ENCODE measurements at places on chromosomes 1 and 21. TPM values are rescaled to one million over a fixed set of nuclear protein-coding genes. Genes with fewer than 3 reads are reported as not detected.
A peak's percentile ranks its signal among the peaks of the same experiment; 100 is the strongest.

The FCRL1 gene
- 2.9 TPM for total RNA-seq

- DNase-seq = no peak
These were observed 156.0 kb downstream of the PDE4B start for GRCh38 chr1:65948609-65949229.

GRCh38 chr1:221366495-221367110, 375.3 kb downstream of the DUSP10 start:
- DNase-seq = no peak

DNA sequence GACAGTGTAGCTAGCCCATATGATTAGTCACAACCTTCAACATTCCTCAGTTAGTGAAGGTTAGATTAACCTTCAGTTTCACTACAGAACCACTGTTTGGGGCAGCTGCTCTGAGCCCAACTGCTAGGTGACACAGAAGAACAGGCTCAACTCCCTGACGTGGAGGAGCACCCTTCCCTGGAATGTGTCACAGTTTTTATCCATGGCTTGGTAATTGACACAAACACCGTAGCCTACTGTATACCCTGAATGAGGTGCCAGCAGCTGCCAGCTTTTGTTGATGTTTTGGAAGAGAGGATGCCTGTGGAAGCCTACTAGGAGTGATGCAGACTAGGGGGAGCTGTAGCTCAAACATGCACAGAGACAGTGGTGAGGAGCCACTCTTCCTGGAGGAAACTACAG, 56.6 kb upstream of the CR2 start:
- DNase-seq = no peak

- DNase-seq = no peak
These were observed 5.8 kb downstream of the C21orf58 start for GRCh38 chr21:46317710-46318463.

GRCh38 chr21:35617491-35617890, 442.8 kb downstream of the SETD4 start:
- DNase-seq = no peak

DNA sequence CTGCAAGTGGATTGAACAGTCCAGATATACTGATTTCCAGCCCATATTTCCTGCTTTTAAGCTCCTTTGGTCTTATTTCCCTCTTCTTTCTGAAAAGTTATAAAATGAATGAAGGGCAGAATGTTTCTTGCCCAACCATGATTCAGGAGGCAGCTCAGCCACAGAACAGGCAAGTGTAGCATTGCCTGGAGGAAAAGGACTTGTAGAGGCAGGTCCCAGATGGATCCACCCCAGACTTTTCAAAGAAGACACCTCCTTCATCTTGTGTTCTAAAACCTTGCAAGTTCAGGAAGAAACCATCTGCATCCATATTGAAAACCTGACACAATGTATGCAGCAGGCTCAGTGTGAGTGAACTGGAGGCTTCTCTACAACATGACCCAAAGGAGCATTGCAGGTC, at the start of gene CLCA2:
CLCA2 (plus strand) TSS at position 299 of the 400 bp plus-strand sequence; CDS start at position 376, 77 bp downstream.
- no peak for DNase-seq

GRCh38 chr1:94258873-94259331, 21.5 kb upstream of the ARHGAP29 start:
- DNase-seq = no peak

The TMPRSS15 gene
- not detected for total RNA-seq

GRCh38 chr1:184287001-184287400, 99.8 kb upstream of the C1orf21 start:
- no peak for DNase-seq

The IKBKE gene
- 78.3 TPM for total RNA-seq

The FAM177B gene
- total RNA-seq = not detected

DNA sequence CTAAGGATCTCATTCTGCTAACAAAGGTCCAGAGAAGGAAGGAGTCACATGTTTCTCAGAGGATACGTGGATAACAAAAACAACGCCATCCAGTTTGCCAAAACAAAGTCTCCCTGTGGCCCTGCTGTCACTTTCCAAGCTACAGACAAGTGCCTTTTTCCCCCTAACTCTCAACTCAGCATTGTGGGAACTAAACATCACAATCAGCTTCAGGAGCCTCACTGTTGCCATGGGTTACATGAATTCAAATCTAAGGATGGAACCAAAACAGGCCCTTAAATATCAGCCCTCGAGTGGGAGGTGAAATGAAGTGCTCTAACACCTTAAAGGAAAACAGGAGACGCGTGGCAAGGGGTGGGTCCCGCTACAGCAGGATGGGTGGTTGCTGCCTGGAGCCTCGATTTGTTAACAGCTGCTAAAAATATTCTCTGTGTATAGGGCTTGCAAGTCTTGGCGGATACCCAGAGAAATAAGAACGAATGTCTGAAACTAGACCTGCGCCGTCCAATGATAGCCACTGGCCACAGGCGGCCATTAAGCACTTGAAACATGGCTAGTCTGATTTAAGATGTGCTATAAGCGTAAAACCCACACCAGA, 66.4 kb upstream of the SOD1 start:
- no peak for DNase-seq

GRCh38 chr1:172928412-172928811, 122.3 kb downstream of the TNFSF18 start:
- DNase-seq = no peak

DNA sequence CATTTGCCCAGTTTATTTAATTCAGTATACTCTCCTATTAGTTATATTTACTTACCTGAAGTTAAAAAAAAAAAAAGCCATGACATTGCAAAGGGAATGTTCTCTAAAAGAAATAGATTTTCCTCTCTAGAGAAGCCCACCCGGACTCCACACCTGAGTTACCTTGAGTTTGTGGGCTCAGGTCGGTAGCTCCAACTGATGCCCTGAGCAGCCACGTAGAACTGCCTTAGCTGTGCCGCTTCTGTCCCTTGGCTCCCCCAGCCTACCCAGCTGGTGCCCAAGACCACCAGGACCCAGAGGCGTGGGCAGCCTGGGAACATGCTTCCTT, 250 bp downstream of the F5 start:
- DNase-seq = no peak

DNA sequence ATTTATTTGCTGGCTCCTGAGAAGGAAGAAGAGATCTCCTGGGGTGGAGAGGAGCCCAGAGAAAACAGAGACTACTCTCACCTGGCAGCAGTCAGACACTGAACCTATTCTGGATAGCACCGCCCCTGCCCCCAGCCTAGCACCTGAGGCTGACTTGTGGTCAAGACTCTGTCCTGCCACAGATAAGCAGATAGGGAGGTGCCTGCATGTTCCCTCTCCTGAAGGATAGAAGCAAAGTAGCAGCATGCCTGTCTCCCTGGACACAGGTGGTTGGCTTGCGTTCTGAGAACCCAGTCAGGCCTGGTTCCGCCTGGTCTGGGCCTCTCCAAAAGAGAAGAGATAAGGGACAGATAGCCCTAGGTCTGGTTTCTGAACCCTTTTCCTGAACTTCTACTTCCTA, 1.3 kb upstream of the EFNA3 start:
- DNase-seq = no peak

GRCh38 chr1:202149566-202149965, 5.0 kb upstream of the ARL8A start:
- no peak for DNase-seq

GRCh38 chr1:22309572-22309971, 142.1 kb upstream of the ZBTB40 start:
- DNase-seq = no peak

- DNase-seq = peak; percentile 50
These were observed 48.6 kb downstream of the MDM4 start for GRCh38 chr1:204564835-204565234.

The ZNF683 gene
- not detected for total RNA-seq

DNA sequence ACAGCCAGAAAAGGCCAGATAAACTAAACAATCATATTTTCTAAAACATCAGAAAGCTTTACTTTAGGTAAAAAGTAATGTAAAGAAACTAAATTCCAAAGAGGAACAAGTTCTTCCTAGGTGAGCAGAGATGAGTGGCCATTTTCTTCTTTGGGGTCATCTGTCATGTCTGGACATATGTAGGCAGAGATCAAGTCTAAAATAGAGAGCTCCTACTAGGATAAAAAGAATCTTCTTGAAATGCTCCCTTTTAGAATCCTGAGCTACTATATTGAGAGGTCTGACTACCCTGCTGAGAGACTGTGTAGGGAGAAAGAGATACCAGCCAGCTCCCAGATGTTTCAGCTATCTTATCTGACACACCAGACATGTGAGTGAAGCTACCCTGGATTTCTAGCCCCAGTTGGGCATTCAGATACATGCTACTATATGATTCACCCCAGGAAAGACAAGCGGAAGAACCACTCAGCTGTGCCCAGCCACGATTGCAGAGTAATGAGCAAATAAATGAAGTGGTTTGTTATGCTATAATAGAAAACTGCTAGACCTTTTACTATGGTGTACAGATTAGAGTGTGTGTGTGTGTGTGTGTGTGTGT, 80.1 kb downstream of the TTLL7 start:
- DNase-seq = no peak

DNA sequence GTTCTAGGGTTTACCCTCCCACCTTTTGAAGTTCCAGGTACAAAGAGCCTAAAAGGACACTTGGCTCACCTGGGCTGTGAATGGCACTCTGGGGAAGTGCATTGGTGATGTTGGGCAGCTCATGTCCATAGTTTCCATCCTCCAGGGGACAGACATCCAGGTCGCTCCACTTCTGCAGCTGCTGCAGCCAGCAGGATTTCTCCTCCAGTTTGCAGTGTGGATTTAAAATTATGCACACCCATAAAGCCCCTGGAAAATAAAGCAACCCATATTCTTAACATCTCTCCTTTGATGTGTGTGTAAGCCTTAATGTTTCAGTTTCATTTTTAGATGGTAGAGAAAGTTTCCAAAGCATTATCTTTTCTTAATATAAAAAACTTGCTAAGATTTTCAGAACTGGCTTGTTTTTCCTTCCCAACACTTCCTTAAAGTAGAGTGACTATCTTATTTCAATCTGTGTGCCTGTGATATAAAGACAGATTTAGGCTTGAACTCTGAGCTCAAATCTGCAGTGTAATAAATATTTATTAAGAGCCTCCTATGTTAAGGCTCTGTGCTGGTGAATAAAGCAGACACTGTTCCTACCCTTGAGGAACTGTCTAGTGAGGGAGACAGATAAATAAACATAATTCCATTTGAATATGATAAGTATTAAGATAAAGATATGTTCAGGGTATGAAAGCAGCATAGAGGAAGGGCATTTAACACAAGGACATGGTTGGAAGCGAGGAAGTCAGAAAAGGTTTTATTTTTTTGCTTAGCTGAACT, 39.1 kb downstream of the UROD start:
- peak; percentile 53 for DNase-seq

The DMBX1 gene
- total RNA-seq = not detected

- no peak for DNase-seq
These were observed at the start of gene KCNE2 for GRCh38 chr21:34363733-34364132. TSS of gene KCNE2 (plus strand) at chr21:34364006. CDS start at chr21:34370479, 6,473 bp downstream.

The C1QB gene
- total RNA-seq = not detected

- DNase-seq = no peak
These were observed 13.4 kb downstream of the COP1 start for GRCh38 chr1:176193663-176194062.

- DNase-seq = no peak
These were observed 42.2 kb downstream of the KCNK1 start for GRCh38 chr1:233656032-233656635.

GRCh38 chr1:202623075-202623474, 87.2 kb downstream of the SYT2 start:
- no peak for DNase-seq

- DNase-seq = no peak
These were observed 4.7 kb downstream of the SPRR5 start for GRCh38 chr1:152951711-152952110.

DNA sequence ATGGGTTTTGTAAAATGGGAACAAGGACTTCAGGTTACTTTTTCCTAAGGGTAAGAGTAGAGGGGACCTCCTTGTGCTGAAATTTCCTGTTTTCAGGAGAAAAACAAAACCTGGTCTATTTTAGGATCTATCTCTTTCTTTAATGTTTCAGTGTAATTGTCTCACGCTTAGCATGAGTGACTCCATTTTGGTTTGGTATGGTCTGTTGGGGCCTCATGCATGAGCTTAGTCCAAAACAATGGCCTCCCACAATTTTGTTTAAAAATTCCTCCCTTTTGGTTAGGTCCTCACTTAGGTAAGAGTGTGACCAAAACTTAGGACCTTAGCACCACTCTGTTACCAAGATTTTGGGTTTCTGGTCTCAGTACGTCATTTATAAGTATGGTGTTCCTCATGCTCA, 67.2 kb upstream of the TEKT2 start:
- DNase-seq = no peak

DNA sequence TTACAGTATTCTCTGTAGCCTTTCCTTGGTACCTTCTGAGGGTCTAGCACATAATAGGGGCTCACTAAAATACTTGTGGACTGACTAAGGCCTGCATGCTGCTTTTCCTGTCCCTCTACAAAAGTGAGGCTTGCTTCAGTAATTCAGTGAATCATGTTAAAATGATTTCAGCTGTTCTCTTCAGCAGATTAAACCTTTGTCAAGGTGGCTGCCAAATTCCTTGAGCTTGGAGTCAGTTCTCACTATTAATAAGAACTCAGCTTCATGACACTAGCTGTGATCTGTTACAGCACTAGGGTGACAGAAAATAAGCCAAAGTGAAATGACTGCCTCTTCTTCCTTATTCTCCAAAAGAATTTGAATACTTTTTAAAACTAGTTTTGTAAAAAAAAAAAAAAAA, 128.8 kb downstream of the KCNN3 start:
- DNase-seq = no peak

DNA sequence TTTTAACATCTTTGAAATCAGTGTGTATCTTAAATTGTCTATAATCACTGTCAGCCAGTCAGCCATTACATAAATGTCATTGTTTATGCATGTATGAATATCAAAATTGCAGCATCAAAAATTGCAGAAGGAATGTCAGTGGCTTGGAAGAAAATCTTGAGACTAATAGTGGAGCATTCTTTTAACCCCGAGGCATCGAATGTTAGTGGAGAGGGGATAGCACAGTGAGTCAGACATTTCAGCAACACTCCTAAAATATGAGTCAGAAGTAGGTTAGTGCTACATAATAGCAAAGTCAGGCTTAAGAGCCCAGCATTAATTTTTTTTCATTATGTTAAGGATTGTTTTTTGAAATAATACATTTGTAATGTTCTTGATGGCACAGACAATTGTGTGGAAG, 45.5 kb downstream of the SNRPE start:
- no peak for DNase-seq
